ENCODE measurements at places on chromosomes 6 and 20.

DNA sequence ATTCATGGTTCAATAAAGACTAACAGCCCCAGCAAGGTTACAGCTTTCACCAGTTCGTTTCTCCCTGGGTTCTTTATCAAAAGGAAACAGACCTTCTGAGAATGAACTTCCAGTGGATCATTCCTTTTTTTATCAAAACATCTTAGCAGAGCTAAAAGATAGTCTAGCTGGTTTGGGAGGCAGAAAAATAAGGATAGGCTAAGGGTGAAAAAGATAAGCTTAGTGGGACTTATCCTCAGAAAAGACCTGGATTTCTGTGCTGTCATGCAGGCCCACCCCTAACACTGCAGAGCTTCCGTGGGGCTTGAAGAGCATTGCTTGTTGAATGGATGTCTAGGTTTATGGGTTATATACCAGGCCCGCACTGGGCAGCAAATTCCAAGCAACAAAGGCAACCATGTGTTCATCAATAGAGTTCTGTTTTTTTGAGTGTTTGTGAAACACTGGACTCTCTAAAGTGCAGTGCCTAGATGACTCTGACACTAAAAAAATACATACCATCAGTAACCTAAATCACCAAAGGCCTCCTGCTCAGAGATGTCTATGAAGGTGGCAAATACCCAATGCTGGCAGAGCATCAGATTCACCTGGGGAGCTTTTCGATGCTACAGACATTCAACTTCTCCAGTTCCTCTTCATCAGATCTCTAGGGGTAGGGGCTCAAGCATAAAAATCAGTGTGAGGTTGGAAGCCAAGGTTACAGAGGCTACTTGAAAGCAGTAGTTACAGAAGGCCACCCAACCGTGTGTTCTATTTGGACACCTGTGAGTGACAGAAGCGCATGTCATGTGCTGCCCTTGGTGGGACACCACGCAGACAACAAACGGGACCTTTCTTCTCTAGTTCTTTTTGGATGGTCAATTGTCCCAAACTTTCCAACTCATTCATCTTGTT, 53.0 kb downstream of the TNFAIP3 start:
- no peak for DNase-seq

GRCh38 chr6:119446609-119447008, 97.0 kb upstream of the MAN1A1 start:
- DNase-seq, result no peak

GRCh38 chr20:34175879-34176278, 63.8 kb upstream of the EIF2S2 start:
- no peak for DNase-seq

DNA sequence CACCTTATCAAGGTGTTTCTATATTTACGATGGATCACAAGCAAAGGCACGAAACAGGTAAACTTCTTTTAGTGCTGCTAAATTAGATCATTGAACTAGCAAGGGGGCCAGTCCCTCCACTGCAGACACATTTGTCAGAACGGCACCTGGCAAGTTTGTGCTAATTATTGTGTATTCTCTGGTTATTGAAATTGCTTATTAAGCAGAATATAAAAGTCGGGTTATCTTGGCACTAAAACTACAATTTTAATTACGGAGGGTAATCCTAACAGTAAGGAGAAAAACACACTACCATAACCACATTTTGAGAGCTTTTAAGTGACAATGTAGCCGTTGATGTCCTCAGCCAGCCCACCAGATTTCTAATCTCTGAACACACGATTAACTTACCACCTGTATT, 118.9 kb upstream of the BTN3A2 start:
- DNase-seq, result no peak

GRCh38 chr20:56995635-56996075, 270.8 kb downstream of the BMP7 start:
- no peak for DNase-seq

DNA sequence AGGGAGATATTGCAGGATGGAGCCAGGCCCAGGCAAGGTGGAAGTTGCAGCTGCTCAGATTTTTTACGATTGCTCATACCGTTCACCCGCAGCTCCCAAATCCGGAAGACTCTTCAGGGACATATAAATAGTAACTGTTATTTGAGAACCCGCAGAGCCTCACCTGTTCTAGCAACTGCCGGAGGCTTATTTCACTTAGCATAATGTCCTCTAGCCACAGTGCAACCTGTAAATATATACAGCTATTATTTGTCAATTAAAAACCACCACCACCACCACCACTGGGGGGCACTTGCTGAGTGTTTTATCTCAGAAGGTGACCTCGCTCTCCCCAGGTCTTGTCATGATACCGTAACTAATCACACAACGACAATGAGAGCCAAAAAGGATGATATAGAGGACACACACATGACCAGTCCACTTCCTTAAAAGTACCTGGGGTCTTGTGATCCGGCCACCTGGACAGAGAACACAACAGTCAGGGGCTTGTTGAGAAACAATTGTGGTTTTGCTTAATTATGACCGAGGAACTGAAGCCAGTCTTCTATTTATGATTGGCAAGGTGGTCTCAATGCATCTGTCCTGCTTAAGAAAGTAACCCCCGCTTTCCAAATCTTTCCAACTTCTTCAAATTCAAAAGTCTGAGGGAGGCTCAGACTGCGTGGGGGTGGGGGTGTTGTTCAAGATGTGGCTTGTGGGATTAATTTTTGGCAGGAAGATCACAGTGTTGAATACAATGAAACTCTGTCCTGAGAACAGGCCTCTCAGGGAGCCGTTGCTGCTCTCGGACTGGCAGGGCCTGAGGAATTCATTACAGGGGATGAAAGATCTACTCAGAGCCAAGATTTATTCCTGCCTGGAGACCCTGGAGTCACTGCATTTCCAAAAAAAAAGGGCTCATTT, 107.7 kb upstream of the PRND start:
- peak; percentile 78 for DNase-seq

DNA sequence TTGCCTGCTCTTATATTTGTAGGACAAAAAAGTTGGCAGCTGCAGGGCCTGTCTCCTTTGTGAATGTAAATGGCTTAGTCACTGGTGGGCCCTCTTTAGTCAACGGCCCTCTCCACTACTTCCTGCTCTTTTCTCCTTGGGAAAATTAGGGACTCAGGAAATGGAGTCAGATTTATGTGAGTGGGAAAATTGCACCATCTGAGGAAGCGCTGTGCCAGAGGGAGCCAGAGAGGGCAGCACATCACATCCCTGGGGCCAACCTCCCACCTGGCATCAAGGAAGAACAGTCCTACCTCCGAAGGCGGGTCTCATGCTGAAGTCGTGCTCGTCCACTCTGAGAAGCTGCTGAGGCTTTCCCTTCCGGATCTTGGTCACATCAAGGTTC, 15.6 kb downstream of the GABRR2 start:
- DNase-seq, result no peak

DNA sequence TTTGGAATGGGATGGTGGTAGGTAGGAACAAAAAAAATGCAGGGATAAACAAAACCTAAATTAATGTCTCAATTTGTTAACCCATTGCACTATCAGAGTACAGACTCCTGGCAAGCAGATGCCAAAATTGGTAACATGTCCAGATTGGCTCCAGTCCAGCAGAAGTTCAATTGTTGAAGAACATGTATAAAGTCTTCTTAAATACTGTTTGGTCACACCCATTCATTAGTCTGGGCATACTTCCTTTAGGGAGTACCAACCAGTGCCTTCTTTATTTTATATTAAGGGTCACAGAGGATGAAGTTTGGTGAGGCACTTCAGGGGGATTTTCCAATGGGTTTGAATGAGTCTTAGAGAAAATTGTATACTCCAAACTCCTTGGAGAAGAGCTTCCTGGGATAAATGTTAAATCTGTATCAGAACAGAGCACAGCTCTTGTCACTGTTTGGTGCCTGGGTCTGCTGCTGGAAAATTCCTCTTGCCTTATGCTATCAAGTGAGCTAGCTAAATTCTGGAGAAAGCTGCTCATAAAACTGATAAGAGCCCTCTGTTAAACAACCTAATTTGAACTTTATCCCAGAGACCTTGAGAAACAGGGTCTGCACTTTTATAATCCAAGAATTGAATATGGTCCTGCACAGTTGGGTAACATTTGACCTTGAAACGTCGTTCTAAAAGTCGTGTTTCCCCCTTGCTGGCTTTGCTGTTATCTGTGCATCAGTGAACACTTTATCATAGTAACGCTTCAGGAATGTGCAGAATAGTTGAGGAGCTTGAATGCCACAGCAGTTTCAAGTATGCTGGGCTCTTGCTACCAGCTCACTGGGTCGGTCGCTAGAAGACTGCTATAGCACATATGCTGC, 334.1 kb upstream of the CITED2 start:
- no peak for DNase-seq

GRCh38 chr6:160733050-160733646, 31.1 kb downstream of the PLG start:
- peak; percentile 45 for DNase-seq

GRCh38 chr20:48107560-48107959, 322.3 kb upstream of the SULF2 start:
- no peak for DNase-seq

GRCh38 chr6:5078121-5078669, 6.9 kb upstream of the PPP1R3G start:
- no peak for DNase-seq

- DNase-seq, result no peak
Measured at GRCh38 chr6:11852061-11852651, 73.6 kb upstream of the ADTRP start.

DNA sequence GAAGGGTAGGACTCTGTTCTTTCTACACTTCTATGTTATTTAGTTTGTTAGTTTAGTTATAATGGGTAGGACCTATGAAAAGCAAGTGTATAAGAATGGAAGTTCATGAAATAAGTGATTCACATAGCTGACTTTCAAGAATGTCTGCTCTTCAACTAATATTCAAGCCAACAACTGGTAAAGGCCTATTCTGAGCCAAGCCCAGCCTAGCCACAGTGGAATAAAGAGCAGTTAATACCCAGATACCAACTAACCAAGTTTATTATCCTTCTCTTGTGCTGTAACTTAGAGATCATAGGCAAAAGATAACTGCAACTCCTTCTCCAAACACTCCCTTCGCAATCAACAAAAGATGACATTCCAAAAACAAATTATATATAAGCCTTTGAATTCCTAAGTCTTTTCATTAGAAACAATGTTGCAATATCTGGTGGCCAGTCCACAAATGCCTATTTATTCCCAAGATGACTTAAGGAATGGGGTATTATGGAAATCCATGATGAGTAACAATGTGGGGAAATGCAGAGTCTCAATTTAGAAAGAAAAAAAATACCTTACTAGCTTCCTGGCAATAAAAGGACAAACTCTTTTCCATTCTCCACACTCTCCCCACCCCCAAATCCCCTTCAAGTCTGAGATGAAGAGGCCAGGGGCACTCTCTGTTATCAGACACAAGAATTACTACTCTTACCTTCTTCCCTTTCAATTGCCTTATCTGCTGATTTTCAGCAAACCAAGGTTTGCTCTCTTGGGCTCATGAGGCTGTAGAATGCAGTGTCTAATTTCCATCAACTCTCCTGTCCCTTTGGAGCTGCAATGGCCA, 27.4 kb downstream of the BTBD9 start:
- DNase-seq, result no peak

GRCh38 chr6:70315079-70315751, 12.3 kb upstream of the COL9A1 start:
- DNase-seq, result no peak

DNA sequence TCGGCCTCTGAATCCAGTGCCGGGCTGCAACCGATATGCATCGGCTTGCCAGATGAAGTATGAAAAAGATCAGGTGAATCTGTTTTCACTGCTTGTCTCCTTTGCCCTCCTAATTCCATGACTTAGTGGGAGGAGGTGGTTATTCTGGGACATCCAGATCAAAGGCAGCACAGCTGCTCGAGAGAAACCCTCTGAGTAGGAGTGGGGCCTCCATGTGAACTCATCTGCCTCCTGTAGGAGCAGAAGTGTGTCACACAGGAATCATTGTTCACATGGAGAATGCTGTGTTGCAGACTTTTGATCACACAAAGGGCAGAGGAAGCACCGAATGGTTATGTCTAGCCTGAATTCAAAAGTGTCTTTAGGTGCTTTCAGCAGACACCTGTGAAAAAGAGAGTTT, 73.1 kb upstream of the SLC22A1 start:
- no peak for DNase-seq

DNA sequence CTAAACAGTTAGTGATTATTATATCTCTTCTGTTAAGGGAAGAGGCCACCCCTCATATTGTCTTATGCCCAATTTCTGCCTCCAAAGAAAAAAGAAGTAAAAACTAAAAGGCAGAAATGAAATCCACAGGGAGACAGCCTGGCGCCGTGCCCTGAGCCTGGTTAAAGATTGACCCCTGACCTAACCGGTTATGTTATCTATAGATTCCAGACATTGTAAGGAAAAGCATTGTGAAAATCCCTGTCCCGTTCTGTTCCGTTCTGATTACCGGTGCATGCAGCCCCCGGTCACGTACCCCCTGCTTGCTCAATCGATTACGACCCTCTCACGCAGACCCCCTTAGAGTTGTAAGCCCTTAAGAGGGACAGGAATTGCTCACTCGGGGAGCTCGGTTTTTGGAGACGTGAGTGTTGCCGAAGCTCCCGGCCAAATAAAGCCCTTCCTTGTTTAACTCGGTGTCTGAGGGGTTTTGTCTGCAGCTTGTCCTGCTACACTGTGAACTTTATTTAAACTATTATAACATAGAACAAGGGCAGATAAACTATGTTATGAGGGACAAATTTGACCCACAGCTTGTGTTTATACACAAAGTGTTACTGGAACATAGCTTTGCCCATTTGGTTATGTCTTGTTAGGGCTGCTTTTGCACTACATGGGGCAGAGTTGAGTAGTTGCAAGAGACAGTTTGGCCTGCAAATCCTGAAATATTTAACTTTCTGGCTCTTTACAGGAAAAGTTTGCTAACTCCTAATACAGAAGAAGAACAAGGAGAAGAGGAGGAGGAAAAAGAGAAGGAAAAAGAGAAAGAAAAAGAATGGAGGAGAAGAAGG, 49.6 kb downstream of the CD24 start:
- DNase-seq, result no peak

DNA sequence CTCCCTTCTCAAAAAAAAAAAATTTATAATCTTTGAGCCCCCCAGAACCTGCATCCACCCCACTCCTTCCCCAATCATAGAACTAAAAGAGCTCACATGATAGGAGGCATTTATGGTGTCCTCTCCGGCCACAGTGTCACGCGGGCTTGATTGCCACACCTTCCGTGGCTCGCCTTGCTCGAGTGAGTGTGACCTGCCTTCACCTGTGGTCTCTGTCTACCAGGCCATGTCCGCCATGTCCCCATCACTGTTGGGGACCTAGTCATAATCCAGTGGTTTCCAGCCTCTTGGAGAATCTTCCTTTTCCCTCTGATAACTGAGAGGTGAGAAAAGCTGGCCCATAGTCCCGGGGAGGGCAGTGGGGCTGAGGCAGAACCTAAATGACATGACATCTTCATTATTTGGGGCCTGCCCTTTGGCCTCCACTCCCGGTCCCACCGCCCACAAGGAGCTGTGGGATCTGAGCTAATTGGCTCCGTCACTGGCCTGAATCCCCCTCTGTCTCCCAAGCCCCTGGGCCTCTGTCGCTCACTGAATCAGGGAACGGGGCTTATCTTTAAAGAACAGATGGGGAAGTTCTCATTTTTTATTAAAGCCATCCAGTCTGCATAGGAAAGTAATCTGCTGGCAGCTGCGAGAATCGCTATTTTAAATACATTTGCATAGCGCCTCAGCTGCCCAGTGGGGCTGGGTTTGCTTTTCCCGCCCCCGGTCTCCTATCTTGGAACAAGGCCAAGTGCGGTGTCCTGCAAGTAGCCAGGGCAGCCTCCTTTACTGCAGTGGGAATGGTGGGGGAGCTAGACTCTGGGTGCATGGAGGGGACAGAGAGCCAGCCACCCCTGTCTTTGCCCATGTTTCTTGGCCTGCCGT, 197.6 kb upstream of the PMEPA1 start:
- DNase-seq, result no peak

GRCh38 chr6:137815692-137816091, 51.4 kb upstream of the TNFAIP3 start:
- DNase-seq, result no peak

Data from CD4-positive, alpha-beta T cell treated with Interleukin-12 subunit alpha and Interleukin-12 subunit beta, for 1 hour (primary cell).